Neural crest cell (in vitro differentiated cells): ENCODE measurements at places on chromosomes 6 and 20.

DNA sequence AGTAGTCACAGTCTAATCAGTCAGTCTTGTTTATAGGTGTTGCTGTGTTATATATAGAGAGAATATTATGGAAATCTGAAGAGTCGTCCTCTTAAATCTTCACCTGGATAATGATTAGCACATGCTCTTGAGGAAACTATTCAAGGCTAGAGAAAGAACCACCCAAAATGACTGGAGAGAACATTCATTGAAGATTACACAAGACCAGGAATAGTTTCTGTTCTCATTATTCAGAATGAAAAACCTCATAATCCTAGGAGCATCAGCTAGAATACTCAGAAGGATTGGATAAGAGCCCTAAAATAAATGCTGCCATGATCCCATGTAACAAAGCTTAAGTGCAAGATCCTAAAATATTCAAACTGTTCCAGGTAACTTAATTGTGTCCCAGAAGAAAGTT lies 278.2 kb upstream of the PREP start:
- DNase-seq: no peak

DNA sequence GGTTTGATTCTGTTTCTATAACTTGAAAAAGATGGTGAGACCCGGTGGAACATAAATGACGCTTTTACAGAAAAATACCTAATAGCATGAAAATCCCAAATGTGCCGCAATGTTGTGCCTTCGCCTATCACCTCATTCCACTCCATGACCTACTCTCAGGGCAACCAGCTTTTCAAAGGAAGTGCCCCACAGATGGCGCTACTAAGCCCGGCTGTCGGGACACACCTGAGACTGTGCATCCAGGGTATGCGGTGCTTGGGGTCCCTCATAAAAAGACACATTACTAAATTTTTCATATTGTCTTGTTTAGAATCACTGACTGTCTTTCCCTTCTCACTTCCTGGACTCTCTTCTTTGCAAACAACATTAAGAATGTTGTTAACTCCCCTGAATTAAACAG lies 145.5 kb upstream of the RPS6KA2 start:
- no peak for DNase-seq

DNA sequence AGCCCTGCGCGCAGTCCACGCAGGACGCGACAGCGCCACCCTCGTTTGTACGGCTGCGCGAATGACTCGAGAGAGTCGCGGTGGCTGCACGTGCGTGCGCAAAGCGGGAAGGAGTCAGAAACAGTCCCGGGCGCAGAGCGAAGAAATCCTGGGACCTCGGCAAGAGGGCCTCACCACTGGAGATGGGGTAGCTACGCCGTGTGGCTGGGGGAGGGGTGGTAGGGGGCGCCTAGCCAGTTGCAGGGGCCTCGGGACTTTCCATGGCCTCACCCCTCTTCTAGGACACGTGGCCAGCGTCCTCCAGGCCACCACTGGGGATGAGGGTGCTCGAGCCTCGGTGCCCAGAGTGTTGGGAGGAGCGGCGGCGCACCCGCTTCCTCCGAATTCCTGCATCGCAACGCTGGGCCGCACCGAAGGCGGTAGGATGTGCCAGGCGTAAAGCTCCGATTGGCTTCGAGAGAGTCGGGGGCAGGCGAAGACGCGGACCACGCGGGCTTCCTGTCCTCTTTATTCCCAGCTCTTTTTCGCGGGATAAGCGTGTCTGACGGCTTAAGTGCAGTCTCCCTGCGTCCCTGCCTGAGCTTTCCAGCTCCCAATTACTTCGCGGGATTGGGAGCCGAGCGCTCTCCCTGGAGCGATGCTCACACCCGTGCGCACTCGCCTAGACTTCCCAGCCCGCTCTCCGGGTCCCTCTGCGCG lies 38.7 kb downstream of the NCR2 start:
- DNase-seq: no peak

DNA sequence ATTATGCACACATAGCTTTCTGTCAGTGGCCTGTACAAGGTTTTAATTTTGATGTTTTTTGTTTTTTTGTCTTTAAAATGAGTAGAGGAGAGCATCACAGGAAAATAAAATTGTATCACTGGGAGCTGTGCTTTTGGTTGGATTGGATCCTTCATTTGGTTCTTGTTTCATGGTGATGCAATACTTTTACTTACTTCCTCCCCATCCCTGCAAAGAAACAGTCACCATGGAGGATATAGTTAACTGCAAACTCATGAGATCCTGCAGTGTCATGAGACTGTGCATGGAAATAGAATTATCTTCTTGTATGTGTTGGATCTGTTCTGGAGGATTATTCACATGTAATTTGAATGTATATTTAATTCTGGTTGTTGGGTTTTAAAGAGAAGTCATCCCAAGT lies 122.3 kb downstream of the JARID2 start:
- DNase-seq: no peak

- DNase-seq: peak; percentile 59
These were observed at the start of gene HIVEP2 for GRCh38 chr6:142945049-142945445. Gene HIVEP2, minus strand, starts transcription at chr6:142945176. Its CDS starts 170,438 bp downstream, at chr6:142774738.

DNA sequence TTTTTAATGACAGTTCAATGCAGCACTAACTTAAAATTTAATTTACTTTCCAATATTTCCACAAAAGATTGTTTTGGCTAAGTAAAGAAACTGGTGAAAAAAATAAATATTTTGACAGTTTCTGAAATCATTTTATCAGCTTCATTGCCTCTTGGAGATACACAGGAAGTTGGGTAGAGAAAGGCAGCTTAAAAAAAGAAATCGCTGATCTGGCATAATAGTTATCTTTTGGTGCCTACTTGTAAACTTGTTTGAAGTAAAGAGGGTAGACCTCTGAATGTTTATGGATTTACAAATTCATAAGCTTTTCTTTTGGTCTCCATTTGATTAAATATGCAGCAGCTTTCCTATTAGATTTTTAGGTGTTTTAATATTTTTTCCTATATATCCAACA lies 103.4 kb downstream of the RTN4IP1 start:
- no peak for DNase-seq

GRCh38 chr6:159512104-159512503 lies 180.9 kb downstream of the SOD2 start:
- no peak for DNase-seq

DNA sequence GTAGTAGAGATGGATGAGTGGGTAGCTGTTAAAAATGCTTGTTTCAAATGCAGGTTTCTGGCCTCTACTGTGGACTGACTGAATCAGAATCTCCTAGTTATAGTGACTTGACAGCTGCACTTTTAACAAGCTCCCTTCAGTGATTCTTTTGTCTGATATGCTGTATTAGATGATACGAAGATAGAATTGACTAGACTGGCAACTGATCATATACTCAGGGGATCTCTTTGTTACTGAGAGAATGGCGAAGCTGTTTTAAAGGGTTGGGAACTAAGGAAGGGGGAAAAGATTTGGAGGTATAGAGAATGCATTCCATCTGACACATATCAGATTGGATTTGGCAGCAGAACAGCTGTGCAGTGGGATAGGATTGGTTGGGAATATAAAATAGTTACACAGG lies 7.0 kb downstream of the ENPP4 start:
- DNase-seq: no peak

DNA sequence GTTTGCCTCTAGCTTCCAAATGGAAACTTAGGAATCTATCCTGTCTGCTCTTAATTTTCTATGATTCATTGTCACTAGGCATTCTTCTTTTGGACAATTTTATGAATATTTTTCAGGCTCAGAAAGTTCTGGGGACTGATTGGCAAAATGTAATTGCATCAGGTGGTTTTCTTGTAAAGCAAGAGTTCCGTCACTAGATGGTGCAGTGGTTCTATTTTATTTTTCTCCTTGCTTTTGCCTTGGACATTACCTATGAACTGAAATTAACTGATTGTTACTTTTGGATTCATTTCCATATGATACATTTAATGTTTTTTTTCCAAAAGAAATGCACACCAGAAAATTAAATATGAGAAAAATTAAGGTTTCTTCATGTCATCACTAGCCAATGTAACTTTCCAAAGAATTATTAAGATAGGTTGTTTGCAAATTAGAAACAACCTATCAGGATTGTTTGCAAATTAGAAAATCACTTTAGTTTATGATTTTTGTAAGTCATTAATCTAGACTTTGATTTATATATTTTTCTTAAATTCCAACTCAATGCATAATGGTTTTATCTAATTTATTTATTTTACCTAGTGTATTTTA lies 48.0 kb downstream of the TMEM170B start:
- no peak for DNase-seq

DNA sequence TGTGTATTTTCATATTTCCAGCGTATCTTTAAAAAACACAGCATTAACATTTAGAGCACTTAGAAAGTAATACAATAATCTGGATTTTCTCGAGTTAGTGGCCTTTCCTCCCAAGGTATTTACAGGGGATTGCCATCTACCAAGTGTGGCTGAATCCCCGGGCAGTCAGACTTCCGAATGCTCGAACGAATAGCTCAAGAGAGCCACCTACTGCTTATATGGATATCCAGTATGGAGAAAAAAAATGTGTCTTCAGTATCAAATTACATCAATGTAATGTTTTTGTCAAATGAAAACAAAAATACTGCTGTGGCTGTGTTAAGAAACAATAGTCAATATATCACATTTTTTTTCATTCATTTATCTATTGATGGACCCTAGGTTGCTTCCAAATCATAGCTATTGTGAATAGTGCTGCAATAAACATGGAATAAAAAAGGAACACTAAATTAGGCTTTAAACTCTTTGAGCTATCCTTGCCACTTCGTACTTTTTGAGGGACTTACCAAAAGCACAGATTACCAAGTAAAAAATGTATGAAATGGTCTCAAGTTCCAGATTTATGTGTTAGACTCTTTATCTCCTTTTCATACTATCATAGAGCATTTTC lies 654.5 kb upstream of the PTCHD4 start:
- peak; percentile 32 for DNase-seq

GRCh38 chr20:51275826-51276225 lies 252.9 kb upstream of the KCNG1 start:
- DNase-seq: no peak
